ENCODE measurements at places on chromosomes 16 and 17. TPM values are rescaled to one million over a fixed set of nuclear protein-coding genes. Genes with fewer than 3 reads are reported as not detected.

- DNase-seq, result no peak
Observed at GRCh38 chr17:49577963-49578362, 2.3 kb downstream of the NXPH3 start.

MT3 gene
- not detected for total RNA-seq

HSD11B2 gene
- under 0.01 TPM for total RNA-seq

SHBG gene
- total RNA-seq, result 0.33 TPM

PPP1R27 gene
- under 0.01 TPM for total RNA-seq

DNA sequence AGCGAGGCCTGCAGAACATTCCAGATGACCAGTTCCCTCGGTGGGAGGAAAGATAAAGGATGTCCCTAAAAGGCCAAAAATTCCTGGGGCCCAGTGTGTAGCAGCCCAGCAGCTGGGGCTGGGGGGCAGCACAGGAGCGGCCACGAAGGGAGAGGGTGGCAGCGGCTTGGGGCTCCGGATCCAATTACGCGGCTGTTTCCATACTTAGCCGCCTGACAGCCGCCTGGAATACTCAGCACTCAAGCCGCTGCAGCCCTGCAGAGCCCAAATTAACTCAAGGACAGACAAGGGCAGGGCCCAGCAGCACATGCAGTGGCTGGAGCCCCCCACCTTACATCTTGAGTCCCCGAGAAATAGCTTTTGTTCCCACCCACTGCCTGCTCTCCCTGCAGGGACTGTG lies 1.3 kb downstream of the SRL start:
- DNase-seq, result no peak

DNA sequence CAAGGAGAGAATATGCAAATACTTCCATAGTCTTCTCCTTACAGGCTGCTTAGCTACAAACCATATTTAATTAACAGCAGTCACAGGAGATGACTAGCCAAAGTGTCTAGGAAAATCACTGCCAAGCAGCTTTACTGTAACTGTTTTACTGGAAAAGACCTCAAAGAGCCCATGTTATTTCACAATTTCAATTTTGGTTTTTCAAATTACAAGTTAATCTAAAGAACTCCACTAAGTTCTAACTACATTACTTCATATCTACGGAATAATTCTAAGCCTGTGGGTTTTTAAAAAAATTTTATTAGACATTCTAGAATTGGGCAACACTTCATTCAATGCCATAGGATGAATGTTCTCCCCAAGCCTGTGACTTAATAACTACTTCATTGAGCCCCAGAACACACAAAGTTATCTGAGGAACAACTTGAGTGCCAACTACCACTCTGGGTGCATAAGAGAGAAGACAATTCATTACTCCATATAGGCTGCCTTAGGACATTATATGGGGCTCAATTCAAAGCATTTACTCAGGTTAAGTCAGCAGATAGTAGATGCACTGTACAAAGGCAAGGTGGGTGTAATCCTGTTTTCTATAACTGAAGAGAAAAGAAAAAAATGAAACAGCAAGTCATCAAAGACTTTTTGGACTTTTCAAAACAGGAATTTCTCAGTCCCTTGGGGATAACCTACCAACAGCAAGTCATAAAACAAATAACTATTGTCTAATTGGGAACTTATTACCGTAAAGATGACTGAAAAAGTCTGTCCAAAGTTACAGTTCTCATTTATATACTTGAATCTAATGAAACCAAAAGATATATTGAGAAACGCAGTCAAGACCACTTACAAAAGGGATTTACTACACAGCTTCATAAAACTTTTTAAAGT lies 33.0 kb downstream of the STAT3 start:
- peak; percentile 50 for DNase-seq

GRCh38 chr16:87550495-87550961 lies 51.8 kb upstream of the JPH3 start:
- no peak for DNase-seq

- no peak for DNase-seq
Observed at GRCh38 chr17:66667090-66667489, 167.8 kb upstream of the CACNG5 start.

GRCh38 chr16:77443357-77444146 lies 8.7 kb upstream of the ADAMTS18 start:
- no peak for DNase-seq

DNA sequence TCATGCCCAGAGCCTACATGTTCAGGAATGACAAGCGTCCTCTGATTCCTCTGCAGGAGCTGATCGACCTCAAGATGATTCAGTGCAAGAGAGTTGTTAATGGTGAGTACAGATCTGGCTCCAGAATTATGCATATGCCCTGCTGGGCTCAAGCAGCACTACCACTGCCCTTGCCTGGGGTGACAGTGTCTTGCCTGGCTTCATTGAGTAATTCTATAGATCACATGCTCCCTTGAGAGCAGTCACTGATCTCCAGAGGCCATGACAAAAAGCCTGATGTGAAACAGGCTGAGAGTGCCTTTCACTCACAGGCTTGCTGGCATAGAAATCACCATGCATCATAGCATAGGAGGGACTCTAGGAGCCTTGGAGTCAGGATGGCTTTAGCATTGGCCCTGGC lies 26.4 kb downstream of the DUS2 start:
- no peak for DNase-seq

- DNase-seq, result no peak
Observed at GRCh38 chr16:58187092-58187491, 10.8 kb downstream of the CSNK2A2 start.

DNA sequence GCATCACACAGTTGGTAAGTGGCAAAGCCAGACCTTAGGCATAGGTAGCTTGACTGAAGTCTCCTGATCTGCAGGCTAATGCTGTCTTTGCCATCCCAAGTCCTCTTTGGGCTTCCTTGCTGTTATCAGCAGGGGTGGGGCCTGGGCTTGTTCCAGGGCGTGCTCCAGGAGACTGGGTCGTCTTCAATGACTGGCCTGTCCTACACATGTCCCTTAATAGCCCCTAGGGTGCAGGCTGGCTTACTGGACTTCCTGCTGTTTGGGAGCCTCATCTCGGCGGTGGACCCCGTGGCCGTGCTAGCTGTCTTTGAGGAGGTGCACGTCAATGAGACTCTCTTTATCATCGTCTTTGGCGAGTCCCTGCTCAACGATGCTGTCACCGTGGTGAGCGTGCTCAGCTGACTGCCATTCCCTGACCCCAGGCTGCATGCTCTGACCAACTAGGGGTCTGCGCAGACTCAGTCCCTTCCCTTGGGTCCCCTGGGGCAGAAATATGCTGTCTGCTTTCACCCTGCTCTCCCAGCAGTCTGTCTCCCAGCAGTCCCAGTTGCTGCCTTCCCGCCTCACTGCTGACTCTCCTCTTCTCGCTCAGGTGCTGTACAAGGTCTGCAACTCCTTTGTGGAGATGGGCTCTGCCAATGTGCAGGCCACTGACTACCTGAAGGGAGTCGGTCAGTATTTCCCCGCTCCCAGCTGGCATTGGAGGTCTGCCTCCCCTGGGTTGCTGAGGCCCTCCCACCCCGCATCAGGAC lies 6.2 kb downstream of the SLC9A5 start:
- DNase-seq, result no peak

- DNase-seq, result no peak
Observed at GRCh38 chr17:4768298-4768697, 3.4 kb upstream of the TM4SF5 start.

ICAM2 gene
- total RNA-seq, result 2.6 TPM

- DNase-seq, result no peak
Observed at GRCh38 chr16:81765969-81766368, 13.1 kb upstream of the PLCG2 start.

Measured in fibroblast of lung (primary cell).